ENCODE measurements at places on chromosomes 4 and X.

- DNase-seq = no peak
Observed at GRCh38 chrX:70255452-70255851, 4.6 kb downstream of the P2RY4 start.

DNA sequence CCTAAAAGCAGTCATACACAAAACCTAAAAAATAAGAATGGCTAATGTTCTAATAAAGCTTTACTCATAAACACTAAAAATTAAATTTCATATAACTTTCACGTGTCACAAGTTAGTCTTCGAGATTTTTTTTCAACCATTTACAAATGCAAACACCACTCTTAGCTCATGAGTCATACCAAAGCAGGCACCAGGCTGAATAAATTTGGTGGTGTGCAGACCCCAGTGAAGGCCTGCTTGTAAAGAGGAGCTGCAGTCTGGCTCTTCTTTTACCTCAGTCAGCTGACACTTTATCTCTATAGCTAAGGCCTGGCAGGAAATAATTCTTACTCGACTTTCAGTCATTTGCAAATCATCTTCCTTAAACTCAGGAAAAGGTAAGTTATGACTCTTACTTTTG lies 37.4 kb downstream of the CLOCK start:
- no peak for DNase-seq

DNA sequence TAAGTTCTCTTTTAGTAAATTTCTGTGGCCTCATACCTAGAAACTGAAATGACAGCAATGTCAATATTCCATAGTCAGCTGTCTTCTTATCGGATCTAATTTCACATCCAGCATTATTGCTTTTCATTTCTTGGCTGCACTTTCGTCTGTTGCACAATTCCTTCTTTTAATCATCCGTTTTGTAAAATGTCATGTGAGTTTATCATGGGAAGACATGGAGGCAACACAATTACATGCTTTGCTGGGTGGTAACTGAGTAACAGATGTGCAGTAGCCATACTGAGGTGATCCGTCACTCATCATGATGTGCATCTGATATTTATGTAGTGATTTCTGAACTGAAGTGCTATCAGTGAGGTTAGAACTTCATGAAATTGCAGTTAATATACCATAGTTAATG lies 68.3 kb upstream of the SLC7A11 start:
- DNase-seq = no peak

DNA sequence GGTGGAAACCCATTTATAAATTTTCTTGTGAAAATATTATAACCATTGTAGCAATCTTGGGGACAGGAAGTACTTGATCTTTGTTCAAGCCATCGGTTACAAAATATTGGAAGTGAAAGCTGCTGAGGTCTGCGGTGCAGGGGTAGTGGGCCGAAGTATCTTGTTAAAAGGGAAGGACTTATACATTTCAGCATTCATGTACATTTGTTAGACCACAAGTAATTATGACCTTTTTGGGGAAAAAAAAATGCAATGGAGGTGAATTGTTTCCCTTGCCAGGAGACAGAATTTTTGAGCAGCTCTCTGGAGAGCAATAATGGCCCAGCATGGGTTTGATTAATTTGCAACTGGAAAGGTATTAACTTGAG lies 121.3 kb downstream of the EGF start:
- DNase-seq = peak; percentile 4

- no peak for DNase-seq
Observed at GRCh38 chr4:7199771-7200441, 7.6 kb downstream of the SORCS2 start.

DNA sequence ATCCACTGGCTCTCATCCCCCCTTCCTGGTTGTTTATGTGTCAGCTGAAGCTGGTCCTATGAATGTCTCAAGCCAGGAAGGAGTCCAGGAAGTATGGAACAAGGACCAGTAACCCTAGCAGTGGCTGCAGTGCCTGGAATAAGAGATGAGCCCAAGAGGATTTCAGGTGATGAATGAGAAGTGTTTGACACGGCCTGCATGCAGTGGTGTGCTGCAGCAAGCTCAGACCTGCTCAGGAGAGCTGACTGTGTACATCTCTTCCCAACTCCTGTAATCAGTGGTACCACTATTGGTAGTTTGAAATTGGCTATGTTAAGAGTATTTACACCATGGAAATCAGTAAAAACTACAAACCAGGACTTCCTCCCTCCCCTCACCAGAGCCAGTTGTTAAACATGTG lies 88.0 kb downstream of the IQCM start:
- DNase-seq = no peak

- DNase-seq = no peak
Observed at GRCh38 chr4:133389029-133389428, 239.9 kb downstream of the PCDH10 start.

DNA sequence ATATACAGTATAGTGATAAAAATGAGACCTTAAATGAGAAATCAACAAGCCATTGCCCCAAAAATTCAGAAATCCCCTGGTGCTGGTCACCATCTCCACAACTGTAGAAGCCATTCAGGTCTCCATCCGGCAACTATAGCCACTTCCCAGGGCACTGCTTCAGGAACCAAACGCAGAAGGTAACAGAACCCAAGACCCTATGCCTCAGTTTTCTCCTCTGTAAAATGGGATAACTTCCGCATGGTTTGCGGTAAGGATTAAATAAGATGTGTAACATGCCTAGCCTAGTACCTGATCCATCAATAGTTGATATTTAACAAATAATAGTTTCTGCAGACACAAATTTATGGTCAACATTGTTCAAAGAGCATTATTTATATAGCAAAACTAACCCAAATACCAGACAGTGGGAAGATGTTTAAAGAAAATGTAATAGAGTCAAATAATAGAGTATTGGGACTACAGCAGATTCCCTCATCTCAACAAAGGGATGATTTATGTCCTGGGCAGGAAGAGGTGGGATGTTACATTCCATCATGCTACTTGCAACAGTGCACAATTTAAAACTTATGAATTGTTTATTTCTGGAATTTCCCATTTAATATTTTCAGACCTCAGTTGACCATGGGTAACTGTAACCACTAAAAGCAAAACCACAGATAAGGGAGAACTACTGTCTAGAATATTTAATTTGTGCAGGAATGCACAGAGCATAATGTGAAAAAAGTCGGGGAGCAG lies 30.0 kb downstream of the IRF2 start:
- no peak for DNase-seq

GRCh38 chr4:147799986-147800555 lies 68.2 kb downstream of the ARHGAP10 start:
- no peak for DNase-seq

- DNase-seq = no peak
Observed at GRCh38 chrX:1546691-1547251, 9.8 kb upstream of the P2RY8 start.

DNA sequence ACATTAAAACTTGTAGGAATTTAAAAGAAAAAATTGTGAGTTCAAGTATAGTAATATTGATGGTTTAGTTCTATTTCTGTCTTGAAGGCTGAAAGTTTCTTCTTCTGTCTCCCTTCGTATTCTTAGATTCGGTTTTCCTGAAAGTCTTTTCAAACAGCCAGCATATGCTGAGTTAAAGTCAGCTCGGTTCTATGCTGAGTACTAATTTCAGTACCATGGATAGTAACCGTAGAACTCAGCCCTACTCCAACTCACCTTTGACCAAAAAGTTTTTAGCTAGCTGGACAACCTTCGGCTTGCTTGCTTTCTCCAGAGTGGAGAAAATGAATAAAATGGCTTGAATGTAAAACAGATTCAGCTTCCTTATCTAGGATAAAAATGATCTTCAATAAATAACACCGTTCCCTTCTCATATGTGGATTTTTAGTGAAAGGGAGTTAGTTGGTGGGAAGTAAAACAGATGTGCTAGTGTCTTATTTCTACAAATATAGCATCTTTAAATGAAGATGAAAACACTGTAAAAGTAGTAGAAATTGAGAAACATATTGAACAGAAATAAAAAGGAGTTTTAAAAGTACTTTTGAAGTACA lies 5.2 kb downstream of the POU4F2 start:
- DNase-seq = no peak

- no peak for DNase-seq
Observed at GRCh38 chr4:128825226-128825625, 15.7 kb downstream of the JADE1 start.

GRCh38 chrX:53738370-53738906 lies 51.9 kb upstream of the HUWE1 start:
- DNase-seq = no peak

DNA sequence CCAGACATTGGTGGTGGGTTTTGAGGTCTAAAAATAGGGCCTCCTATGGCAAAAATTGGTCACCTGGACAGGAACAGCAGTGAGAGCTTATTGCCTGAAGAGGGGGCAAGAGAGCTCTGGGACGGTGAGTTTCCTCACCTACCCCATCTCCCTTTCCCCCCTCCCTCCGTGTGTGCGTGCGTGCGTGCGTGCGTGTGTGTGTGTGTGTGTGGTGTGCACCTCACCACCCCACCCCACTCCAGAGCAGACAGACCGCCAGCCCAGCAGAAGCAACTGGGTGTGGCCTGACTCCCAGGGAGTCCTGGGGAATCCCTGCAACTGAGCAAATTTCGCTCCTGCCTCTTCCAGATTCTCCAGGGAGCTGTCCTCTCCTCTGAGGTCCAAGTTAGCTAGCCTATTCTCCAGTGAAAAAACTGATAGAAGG lies 44.7 kb downstream of the PRPS1 start:
- DNase-seq = peak; percentile 47

DNA sequence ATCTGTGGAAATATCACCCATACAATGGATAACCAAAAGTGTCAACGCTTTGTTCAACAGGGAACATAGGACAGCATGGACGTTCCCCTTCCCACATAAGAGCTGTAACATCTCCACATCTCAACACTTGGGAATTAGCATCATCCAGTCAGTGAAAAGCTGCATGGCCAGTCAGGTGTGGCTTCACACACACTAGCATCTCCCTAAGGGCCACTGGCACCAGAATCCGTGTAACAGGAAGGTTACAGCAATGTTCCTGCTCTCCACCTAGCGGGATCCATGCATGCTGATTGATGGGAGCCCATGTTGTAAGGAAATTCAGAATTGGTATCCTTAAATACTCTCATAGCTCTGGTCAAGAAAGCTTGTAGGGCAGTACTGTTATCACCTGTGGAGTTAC lies 78.8 kb downstream of the EVC2 start:
- no peak for DNase-seq

GRCh38 chr4:188175288-188175687 lies 36.0 kb downstream of the TRIML1 start:
- DNase-seq = no peak

DNA sequence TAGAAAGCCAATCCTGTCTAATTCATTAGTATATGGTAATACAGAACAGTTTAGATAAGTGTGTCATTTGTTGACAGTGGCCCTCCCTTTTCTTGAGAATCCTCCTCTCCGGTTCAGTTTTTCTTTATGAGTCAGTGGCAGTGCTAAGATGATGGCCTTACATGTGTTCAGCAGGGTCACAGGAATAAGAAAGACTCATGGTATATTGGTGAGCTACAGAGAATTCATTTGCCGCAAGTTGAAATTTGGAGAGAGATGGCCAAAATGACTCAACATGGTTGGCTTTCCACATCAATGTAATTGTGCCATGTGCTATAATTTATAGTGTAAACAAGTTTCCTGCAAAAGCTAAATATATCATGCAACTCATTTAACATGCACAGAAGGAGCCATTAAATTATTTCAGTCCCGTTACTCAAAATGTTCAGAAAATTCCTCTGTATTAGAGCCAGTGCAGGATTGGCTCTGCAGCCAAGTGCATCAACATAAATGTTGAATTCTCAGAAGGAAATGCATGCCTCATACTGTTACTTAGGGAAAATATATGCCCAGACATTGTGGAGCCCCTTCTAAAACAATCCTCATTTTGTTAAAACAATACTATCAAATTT lies 374.3 kb downstream of the AFF2 start:
- DNase-seq = no peak

DNA sequence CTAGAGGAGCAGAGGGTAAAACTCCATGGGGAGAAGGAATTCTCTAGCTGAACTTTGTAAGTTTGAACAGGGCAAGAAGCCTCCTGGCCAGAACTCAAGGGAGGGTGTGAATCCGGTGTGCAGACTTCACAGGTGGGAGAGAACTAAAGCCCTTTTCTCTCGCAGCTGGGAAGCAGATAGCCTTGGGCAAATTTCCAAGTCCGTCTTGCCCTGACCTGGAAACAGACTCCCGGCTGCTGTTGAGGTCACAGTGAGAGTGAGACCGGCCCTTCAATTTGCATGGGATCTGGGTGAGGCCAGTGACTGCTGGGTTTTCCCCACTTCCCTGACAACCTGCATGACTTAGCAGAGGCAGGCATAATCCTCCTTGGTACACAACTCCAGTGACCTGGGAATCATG lies 94.5 kb upstream of the ZNF827 start:
- no peak for DNase-seq

DNA sequence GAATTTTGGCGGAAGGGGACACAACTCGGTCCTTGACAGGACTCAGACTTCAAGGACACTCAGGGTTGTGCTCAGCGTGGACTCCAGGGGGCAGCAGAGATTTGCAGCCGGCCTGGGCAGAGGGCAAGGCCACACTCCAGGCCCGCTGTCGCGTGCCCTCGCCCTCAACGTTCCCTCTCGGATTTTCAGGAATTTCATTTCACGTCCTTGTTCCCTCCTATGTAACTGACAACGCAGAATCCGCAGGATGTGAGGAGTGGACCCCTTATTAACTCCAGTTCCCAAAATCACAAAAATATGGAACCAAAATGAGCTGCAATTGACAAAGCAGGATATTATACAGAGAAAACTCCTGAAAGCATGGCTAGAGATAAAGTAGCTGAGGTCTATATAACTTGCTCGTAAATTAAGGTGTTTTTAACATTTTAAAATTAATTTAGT lies 21.0 kb upstream of the DCTD start:
- peak; percentile 61 for DNase-seq

- no peak for DNase-seq
Observed at GRCh38 chr4:150782921-150783320, 201.0 kb downstream of the MAB21L2 start.

- no peak for DNase-seq
Observed at GRCh38 chrX:39158801-39159657, 357.8 kb downstream of the MID1IP1 start.

DNA sequence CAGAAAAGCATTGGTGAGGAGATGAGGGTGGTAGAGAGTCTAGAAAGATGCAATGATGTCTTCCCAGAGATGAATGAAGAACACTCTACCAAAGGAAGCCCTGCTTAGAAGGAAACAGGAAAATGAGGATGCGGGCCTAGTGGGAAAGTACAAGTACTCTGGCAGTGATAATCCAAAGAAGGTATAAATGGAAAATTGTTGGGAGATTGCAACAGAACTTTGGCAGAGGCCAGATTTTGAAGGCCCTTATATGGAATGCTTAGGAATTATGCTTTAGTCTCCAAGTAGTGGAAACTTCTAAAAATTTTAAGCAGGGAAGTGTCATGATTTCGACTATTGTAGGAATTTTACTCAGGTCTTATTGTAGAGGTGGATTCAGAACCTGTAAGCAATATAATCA lies 11.0 kb downstream of the ARSJ start:
- DNase-seq = no peak

GRCh38 chr4:788636-789297 lies 37.2 kb downstream of the CPLX1 start:
- no peak for DNase-seq

- DNase-seq = no peak
Observed at GRCh38 chrX:32276153-32276552, 935.2 kb downstream of the DMD start.

Data from germinal center (tissue), 1 donor.